CD14-positive monocyte (primary cell): ENCODE measurements at places on chromosomes 1 and 21. TPM values are rescaled to one million over a fixed set of nuclear protein-coding genes. Genes with fewer than 3 reads are reported as not detected.
A peak's percentile ranks its signal among the peaks of the same experiment; 100 is the strongest.

GRCh38 chr1:71839876-71840275 is 442.5 kb downstream of the NEGR1 start:
- no peaks in the 10 kb centered on the region for H3K4me1 ChIP-seq
- no peak overlapping the region for H3K4me3 ChIP-seq
- H3K27me3 ChIP-seq: no peaks in the 10 kb centered on the region
- H3K27ac ChIP-seq: no peak overlapping the region
- no peak for DNase-seq
- H3K36me3 ChIP-seq: no peaks in the 10 kb centered on the region

GRCh38 chr1:173470608-173471007 is 6.5 kb upstream of the PRDX6 start:
- no peak overlapping the region for H3K27ac ChIP-seq
- H3K27me3 ChIP-seq: no peaks in the 10 kb centered on the region
- H3K4me3 ChIP-seq: no peak overlapping the region
- DNase-seq: no peak
- H3K36me3 ChIP-seq: no peaks in the 10 kb centered on the region
- peaks cover 6% of the 10 kb centered on the region for H3K4me1 ChIP-seq

- no peak for DNase-seq
- no peak overlapping the region for H3K27ac ChIP-seq
- no peaks in the 10 kb centered on the region for H3K36me3 ChIP-seq
- H3K4me3 ChIP-seq: no peak overlapping the region
- H3K4me1 ChIP-seq: no peaks in the 10 kb centered on the region
- no peaks in the 10 kb centered on the region for H3K27me3 ChIP-seq
These were observed 119.1 kb downstream of the RRAGC start for GRCh38 chr1:38740487-38740886.

DNA sequence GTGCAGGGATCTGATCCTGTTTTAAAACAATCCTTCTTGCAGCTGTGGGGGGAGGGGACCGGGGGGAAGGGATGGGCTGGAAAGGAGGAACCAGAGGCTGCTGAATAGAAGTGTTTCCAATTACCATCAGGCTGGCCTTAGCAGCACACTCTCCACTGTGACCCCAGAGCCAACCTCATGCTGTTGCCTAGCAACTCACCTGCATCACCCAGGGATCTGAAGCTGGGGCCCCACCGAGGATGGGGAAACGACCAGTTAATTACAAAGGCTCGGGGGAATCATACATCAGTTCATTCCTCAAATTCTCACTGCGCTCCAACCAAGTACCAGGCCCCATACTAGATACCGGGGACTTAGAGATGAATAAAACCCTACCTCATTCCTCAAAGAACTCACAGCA is 11.9 kb upstream of the GPX7 start:
- no peaks in the 10 kb centered on the region for H3K36me3 ChIP-seq
- H3K27me3 ChIP-seq: peaks cover 2% of the 10 kb centered on the region
- peaks cover 24% of the 10 kb centered on the region for H3K4me1 ChIP-seq
- H3K27ac ChIP-seq: no peak overlapping the region
- no peak for DNase-seq
- no peak overlapping the region for H3K4me3 ChIP-seq

GRCh38 chr1:104459886-104460285 is 710.2 kb downstream of the AMY1C start:
- H3K4me1 ChIP-seq: no peaks in the 10 kb centered on the region
- no peak for DNase-seq
- no peak overlapping the region for H3K27ac ChIP-seq
- no peaks in the 10 kb centered on the region for H3K36me3 ChIP-seq
- no peaks in the 10 kb centered on the region for H3K27me3 ChIP-seq
- H3K4me3 ChIP-seq: no peak overlapping the region

- H3K4me3 ChIP-seq: no peak overlapping the region
- H3K27me3 ChIP-seq: no peaks in the 10 kb centered on the region
- H3K36me3 ChIP-seq: peaks cover 94% of the 10 kb centered on the region
- H3K27ac ChIP-seq: no peak overlapping the region
- no peaks in the 10 kb centered on the region for H3K4me1 ChIP-seq
- no peak for DNase-seq
These were observed 16.0 kb downstream of the EIF2D start for GRCh38 chr1:206596319-206596666.

GRCh38 chr1:67792741-67793458 is 40.4 kb downstream of the GNG12 start:
- no peak overlapping the region for H3K4me3 ChIP-seq
- H3K4me1 ChIP-seq: no peaks in the 10 kb centered on the region
- H3K36me3 ChIP-seq: no peaks in the 10 kb centered on the region
- no peak overlapping the region for H3K27ac ChIP-seq
- H3K27me3 ChIP-seq: no peaks in the 10 kb centered on the region

DNA sequence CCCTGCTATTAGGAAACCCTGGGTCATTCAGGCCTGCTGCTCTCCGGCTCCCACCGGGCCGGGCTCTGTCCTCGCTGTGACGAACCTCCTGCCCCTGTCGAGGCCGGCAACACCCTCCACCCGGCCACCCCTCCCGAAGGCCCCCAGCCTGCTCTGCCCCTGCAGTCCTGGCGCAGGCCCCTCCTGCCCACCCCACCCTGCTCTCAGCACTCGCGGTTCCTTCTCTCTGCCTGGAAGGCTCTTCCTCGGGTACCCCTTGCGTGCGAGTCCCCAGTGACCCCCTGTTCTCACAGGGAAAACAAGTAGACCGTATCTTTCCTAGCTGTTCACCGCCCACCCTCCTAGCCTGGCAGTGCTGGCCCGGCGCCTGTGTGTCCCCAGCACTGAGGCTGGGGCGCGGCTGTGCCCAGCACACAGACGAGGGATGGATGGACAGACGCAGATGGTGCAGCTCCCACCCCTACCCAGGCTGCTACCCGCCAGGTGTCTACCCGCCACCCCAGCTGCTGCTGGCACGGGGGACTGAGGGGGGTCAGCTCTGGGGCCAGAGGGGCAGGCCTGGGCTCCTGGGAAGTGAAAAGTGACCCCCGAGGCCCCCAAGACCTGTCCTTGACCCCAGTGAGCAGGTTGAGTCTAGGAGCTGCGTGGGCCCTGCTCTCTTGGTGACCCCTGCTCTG is 3.1 kb upstream of the VWA1 start:
- no peak overlapping the region for H3K27ac ChIP-seq
- H3K36me3 ChIP-seq: no peaks in the 10 kb centered on the region
- H3K4me1 ChIP-seq: peaks cover 8% of the 10 kb centered on the region
- H3K4me3 ChIP-seq: no peak overlapping the region

- DNase-seq: no peak
- H3K27ac ChIP-seq: no peak overlapping the region
These were observed 53.9 kb upstream of the PTGFRN start for GRCh38 chr1:116855773-116856201.

SPRR5 gene
- polyA plus RNA-seq: not detected

TPM3 gene
- 1,153 TPM for polyA plus RNA-seq

DNA sequence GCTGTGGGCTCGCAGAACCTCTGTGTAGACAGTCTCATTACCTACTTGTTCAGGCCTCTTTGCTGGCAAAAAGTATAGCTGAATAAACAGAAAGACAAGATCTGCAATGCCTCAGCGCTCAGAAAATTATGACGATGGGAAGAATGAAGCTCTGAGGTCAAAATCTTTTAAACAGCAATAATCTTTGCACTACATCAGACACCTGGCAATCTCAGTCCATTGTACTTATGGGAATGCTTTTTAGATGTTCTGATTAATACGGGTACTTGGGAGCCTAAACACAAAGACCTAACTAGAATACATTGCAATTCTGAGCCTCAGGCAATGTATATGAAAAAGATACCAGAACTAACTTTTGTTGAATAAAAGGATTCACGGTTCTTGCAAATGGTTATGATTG is 410.7 kb downstream of the SMYD3 start:
- H3K4me3 ChIP-seq: no peak overlapping the region
- H3K4me1 ChIP-seq: peaks cover 10% of the 10 kb centered on the region
- no peaks in the 10 kb centered on the region for H3K36me3 ChIP-seq
- DNase-seq: no peak

DNA sequence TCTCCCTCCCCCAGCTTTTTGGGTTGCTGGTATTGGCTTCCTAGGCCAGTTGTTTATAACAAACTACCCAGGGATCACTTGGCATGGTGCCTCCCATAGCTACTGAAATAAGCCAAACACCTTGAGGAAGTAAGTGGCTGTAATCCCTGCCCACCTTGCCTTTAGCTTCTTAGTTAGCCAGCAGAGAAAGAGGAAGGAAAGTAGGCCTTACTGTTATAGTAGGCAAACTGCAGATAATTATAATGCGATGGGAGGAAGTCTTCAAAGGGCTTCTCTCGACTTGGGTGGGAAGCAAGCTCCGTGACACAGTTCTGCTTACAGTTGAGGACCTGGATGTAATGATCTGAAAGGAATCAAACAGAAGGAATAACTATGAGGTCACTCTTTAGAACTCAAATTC is 8.2 kb downstream of the P3H1 start:
- H3K27ac ChIP-seq: no peak overlapping the region
- no peaks in the 10 kb centered on the region for H3K4me1 ChIP-seq
- peaks cover 89% of the 10 kb centered on the region for H3K36me3 ChIP-seq

RUNX3 gene
- 27.9 and 44.9 TPM in 2 replicates for polyA plus RNA-seq

DNA sequence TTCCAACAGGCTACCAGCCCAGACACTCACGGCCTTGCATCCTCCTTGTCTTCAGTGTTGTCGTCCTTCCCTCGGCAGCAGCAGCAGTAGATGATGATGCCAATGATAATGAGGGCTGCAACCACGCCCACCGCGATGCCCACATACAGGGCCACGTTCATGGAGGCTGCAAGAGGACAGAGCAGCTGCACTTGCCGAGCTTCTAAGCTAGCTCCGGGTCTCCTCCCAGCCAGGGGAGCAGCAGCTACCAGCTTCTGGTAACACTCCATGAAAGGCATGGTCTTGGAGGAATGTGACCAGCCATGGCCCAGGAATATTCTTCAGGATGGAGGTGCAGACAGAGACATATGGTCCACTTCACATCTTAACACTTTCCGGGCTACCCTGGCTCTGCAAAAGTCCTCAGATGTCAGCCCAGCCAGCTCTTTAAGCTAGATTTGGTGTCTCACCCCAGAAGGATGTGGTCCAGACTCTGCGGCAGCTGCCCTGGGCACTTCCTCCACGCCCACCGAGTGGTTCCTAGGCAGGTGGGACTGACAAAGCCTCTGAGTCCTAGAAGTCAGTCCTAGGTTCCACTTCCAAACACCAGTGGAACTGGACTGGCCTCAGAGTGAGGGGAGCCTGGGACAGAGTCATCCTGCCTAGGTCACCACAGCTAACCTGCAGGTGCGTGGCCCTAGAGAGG is 35.1 kb downstream of the GPA33 start:
- H3K27ac ChIP-seq: no peak overlapping the region
- no peaks in the 10 kb centered on the region for H3K36me3 ChIP-seq
- peaks cover 6% of the 10 kb centered on the region for H3K4me1 ChIP-seq

NTMT2 gene
- polyA plus RNA-seq: not detected in 2 replicates

ACOT11 gene
- 1.6 and 2.1 TPM in 2 replicates for polyA plus RNA-seq

DNA sequence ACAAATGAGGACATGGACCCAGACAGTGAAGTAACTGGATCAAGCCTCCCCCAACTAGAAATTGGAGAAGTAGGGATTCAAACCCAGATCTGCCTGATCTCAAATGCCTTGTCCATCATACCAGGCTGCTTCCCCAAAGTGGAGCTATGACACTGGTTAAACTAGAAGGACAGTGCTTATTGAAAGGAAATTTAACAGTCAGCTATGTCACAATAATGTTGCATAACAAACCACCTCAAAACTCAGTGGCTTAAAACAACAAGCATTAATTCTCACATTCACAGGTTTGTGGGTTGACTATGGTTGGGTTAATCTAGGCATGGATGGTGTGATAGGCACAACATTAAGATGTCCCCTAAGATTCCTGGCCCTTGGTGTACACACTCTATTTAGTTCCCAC is 107.1 kb downstream of the TAS1R2 start:
- no peaks in the 10 kb centered on the region for H3K27me3 ChIP-seq
- H3K27ac ChIP-seq: no peak overlapping the region
- H3K4me1 ChIP-seq: no peaks in the 10 kb centered on the region
- no peaks in the 10 kb centered on the region for H3K36me3 ChIP-seq
- no peak overlapping the region for H3K4me3 ChIP-seq

DNA sequence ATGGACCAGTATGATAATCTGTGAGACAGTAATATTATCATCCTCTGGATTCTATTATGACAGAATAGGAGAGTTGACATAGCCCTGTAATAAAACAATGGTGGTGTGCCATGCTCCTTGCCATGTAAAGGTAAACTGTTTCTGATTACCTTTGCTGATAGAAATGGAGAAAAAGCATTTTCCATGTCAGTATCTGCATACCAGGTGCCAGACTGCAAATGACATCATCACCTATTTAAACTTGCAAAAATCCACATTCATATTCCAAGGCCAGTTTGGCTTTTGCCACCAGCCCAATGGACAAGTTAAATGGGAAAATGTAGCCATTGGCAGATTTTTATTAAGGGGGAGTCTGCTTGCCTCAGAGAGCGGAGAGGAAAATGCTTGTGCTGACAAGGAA is 23.9 kb upstream of the ABCD3 start:
- H3K27me3 ChIP-seq: no peaks in the 10 kb centered on the region
- H3K4me3 ChIP-seq: no peak overlapping the region
- DNase-seq: no peak
- H3K4me1 ChIP-seq: no peaks in the 10 kb centered on the region

DNA sequence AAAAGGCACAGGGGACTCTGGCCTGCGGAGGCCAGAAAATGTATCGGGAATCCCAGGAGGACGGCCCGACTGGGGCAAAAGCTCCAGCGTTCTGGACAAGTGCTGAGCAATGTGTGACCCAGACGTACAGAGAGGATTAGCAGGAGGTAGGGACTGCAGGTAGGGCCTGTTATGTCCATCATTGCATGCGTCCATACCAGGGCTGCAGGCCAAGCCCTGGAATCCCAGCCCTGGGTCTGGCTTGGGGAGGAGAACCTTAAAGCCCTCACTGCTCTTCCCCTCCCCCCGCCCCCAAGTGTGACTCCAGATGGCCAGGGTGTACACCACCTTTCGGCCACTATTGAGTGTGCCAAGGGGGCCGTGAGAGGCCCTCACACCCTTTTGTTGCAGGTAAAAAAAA is 2.0 kb downstream of the RNF207 start:
- no peak for DNase-seq

SERINC2 gene
- polyA plus RNA-seq: 7.8 TPM

FOXD2 gene
- 0.03 and 0.05 TPM in 2 replicates for polyA plus RNA-seq

- DNase-seq: peak; percentile 82
- H3K4me1 ChIP-seq: peaks cover 28% of the 10 kb centered on the region
- H3K36me3 ChIP-seq: no peaks in the 10 kb centered on the region
- H3K4me3 ChIP-seq: peak overlapping the region; percentile 97
These were observed 68.3 kb downstream of the SLC35A3 start for GRCh38 chr1:100037927-100038659.

GFI1 gene
- not detected for polyA plus RNA-seq

DNA sequence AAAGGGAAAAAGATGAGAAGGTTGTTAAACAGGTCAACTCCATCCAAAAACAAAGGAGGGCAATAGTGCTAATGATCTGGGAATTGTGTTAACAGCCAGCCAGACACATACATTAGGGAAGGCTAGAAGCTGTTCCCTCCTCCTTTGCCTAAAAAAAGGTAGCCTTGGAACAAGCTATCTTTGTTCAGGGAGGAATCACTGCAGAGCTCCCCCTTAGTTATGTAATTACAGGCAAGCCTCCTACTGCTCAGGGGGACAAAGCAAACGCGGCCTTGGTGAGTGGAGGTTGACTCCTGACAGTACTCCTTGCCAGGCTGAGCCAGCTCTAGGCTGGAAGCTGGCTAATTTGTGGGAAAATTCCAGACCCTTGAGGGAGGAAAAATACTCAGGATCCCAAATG is 97.6 kb downstream of the VAV3 start:
- no peak overlapping the region for H3K27ac ChIP-seq
- H3K4me1 ChIP-seq: peaks cover 10% of the 10 kb centered on the region
- no peaks in the 10 kb centered on the region for H3K36me3 ChIP-seq
- no peak for DNase-seq
- no peaks in the 10 kb centered on the region for H3K27me3 ChIP-seq
